ENCODE measurements at places on chromosomes 5 and 9.

- DNase-seq: no peak
These were observed 47.7 kb upstream of the ANGPTL2 start for GRCh38 chr9:127170103-127170502.

DNA sequence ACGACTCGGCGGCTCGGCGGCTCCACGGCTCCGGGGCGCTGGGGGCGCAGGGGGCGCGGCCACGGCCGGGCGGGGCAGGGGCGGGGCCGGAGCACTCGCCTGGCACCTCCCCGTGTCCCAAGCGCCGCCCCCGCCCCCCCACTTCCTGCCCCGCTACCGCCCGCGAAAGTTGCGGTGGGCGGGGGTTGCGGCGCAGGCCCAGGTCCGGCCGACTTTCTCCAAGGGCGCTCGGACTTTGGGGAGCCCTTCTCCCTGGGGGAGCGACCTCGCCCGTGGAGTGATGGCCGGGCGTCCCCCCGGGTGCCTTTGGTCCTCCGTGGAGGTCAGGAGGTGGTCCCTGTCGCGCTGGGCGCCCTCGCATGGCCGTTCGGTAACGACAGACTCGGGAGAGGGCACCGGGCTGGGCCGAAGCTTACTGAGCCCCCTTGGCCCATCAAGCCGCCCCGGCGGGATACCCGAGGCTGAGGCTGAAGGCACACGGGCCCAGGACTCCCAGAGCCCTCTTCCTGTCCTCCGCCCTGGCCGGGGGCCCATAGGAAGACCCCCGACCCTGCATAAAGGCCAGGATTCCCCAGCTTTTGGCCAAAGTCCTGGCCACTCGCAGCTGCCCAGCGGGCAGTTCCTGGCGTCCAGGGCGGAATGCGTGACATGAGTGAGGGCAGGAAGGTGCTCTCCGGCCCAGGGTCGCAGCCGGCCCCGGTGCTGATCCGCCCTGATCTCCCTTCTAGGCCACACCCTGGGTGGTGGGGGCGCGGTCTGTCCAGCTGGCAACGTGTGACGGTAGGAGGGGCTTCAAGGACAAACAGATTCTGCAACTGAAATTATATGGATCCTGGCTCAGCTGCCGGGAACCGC is 883 bp upstream of the VAV2 start:
- DNase-seq: peak; percentile 68

DNA sequence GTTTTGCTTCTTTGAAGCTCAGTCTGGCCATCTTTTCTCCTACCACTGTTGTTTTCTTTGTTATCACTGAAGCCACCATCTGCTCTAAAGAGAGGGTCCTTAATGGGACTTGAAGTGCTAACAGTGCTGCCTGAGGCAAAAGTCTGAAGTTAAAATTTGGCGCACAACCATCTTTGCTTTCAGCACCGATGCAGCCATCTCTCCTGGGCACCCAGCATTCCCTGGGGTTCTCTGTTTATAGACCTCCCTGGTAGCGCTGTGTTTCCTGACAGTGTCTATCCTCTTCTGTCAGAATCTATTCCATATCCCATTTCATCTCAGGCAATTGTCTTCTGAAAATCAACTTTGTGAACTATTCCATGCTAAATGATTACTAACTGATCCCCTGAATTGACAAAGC is 491.5 kb upstream of the MPDZ start:
- no peak for DNase-seq

DNA sequence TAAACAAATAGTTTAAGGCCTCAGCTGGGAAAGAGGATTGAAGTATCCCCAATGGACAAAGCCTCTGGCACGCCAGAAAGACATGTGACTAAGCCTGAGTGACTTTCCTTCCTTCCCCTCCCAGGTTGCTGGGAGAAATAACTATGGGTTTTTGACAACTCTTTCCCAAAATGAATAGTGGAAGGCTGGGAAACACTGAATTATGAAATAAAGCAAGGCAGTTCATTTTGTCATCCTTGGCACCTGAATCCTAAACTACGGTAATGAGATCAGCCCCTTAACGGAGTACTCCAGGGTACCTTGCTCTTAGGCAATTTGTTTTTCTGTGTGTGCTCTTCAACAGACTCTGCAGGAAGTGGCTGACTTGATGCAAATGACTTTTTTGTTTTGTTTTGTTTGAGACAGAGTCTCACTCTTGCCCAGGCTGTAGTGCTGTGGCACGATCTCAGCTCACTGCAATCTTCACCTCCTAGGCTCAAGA is 75.2 kb downstream of the LMNB1 start:
- no peak for DNase-seq

GRCh38 chr5:108661590-108662219 is 86.0 kb upstream of the FER start:
- DNase-seq: no peak

GRCh38 chr9:86082870-86083269 is 16.5 kb downstream of the GOLM1 start:
- DNase-seq: no peak

- no peak for DNase-seq
These were observed 94.2 kb upstream of the VCAN start for GRCh38 chr5:83377131-83377865.

DNA sequence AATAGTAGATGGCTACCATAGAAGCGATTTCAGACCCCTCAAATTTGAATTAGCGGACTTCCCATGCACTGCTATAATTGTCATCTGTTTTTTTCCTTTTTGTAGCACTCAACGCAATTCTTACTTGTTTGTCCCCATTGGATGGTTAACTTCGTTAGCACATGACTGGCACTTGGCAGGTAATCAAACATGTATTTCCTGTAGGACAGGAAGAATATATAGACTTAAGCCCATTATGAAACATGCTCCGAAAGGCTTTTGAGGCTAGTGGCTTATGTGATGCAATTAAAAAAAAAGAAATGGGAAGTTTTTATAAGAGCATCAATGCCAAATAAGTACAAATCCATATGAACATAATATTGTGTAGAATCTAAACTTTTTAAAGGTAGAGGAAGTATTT is 301.2 kb downstream of the PSAT1 start:
- no peak for DNase-seq

DNA sequence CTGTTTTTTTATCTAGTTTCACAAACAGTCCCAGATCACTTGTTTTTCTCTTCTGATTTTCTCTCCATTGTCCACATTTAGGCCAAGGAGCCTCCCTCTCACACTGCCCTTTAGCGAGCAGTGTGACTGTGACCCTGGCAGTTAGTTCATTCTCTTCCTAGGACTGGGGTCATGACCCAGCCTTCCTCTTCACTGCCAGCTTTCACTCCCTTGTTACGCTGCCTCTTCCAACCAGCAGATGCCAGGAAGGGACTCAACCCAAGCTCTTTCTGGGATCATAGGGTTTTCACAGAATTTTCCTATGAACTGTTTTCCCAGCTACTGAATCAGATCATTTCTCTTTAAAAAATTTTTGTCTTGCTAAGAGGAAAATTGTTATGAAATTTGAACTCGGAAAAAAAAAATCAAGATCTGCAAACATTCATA is 70.9 kb downstream of the LMNB1 start:
- DNase-seq: no peak

- peak; percentile 3 for DNase-seq
These were observed 35.5 kb upstream of the B4GALT1 start for GRCh38 chr9:33202552-33203201.

- no peak for DNase-seq
These were observed 258.4 kb upstream of the DAPK1 start for GRCh38 chr9:87239312-87239711.

DNA sequence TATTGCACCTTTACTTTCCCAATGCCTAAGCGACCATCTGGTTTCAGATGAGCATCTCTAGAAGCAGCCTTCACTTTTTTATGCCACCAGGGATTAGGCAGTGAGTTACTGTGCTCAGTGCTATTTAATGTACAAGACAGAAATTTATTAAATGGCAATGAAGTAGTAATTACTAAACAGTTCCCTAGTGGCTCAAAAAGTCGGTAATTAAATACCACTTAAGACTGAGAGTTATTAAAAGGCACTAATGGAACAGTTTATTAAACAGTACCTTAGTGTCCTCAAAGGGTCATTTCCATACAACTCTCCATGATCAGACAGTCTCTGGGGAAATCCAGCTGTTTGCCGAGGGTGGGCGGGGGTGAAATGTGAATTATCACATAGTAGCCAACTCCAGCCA is 42.3 kb downstream of the LHFPL2 start:
- DNase-seq: no peak

DNA sequence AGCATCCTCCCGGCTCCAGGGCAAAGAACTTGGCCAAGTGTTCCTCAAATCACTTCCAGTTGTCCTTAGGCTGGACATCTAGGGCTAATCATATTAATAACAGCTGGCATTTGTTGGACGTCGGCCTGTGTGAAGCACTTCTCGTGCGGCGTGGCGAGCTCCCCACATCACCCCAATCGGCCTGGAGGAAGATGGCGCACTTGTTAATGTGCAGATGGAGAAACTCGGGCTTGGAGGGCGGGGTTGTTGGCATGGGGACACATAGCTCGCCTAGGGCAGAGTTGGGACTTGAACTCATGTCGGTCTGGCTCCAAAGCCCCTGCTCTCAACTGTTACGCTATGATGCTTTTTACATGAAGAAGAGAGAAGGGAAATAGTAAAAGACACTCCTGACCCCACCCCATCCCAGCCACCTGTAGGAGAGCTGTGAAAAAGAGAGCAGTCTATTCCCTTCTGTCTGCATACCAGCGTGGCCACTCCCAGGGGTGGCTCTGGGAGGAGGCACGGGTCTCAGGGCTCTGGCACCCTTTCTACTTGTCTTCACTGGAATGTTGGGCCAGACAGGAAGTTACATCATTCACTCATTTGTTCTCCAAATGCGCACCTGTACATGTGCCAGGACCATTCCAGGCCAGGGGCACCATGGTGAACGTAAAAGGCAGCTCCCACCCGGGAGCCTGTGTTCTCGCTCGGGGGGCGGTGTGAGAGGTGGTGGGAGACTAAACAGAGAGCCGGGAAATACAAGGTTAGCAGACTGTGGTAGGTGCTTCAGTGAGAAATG is 12.8 kb upstream of the NUP214 start:
- DNase-seq: no peak

DNA sequence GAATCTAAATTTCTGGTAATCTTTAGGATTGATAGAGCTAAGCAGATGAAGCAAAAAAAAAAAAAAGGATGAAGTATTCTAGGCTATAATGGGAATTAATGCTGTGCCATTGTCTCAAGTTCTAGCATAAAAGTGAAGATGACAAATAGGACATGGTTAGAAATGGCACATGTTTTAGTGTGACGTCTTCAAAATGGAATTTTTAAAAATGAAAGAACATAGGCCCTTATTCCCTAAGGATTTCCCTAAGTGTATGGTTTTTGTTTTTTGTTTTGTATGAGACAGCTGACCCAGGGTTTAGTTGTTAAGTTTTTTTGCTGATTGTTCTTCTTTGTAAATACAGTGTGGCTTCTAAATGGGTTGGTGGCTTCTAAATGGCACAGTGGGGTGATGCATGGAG is 7.1 kb downstream of the TLE4 start:
- DNase-seq: no peak

GRCh38 chr9:92713528-92713927 is 43.6 kb upstream of the IPPK start:
- no peak for DNase-seq

DNA sequence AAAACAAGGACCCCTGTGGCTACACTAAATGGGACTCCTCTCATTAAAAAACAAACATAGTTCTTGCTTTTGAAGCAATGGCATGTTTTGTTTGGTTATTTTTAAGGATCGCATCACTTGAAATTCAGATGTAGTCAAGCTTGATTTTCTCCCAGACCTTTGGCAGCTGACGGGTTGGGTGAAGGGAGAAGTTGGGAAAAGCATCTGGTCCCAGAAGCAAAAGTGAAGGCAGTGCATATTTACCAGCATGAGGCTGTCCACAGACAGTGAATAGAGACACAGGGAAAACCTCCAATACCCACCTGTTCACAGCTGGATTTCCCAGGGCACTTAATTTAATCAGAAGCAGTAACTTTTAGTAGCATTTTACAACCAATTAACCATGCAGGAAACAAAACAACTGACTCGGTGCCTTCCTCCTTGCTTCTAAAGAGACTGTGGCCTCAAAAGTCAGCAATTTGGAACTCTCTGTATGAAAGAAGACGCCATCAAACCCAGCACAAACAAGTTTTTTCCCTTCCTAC is 245.4 kb downstream of the EBF1 start:
- DNase-seq: no peak

GRCh38 chr9:79489261-79490000 is 82.3 kb upstream of the TLE4 start:
- DNase-seq: no peak

- DNase-seq: no peak
These were observed 3.7 kb upstream of the EGR1 start for GRCh38 chr5:138461343-138462125.

- DNase-seq: no peak
These were observed 186.2 kb upstream of the GRAMD2B start for GRCh38 chr5:126236994-126237393.

DNA sequence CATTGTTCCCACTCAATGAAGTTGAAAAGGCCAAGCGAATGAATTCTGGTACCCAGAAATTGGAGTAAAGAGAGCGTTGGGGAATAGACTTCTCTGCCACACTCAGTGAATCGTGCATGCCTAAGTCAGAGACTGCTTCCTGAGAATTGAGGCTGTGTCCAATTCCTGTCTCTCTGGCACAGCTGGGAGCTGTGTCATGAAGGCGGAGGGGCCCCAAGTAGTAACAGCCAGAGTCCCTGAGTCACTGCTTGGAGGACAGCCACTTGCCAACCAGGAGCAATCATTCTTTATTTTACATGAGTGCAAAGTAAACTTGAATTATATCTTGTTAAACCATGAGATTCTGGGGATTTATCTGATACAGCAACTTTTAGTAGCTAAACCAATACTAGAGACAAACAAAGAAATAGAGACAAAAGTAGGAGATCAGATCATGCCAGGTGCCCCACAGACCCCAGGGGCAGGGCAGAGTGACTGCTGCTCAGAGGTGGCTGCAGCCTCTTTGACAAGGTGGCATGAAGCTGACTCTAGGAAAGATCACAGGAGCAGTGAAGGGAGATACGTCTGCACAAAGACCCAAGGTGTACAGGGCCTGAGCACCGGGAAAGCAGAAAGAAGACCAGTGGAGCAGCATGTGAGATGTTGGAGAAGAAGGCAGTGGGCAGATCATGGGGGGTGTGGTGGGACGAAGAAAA is 246.0 kb downstream of the GADD45G start:
- DNase-seq: no peak

DNA sequence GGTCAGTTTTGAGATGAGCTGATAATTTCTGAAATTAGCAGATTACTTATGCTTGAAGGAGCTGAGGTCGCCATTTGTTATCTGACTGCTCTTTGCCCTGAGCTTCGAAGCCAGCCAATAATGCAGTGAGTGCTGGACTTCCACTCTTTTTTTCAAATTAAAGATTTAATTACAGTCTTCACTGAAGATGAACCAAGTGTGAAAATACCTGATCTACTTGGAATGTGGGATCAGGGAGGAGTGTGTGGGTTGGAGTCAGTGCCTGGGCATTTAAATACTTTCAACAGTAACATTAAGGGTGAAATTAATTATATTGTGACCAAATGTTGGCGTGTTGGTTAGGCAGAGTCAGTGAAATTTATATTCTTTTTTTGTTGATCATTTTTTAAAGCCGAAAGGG is 23.9 kb upstream of the DMRT3 start:
- no peak for DNase-seq

- no peak for DNase-seq
These were observed 51.5 kb upstream of the UBAC1 start for GRCh38 chr9:136012651-136013050.

- no peak for DNase-seq
These were observed 86.6 kb upstream of the RANBP3L start for GRCh38 chr5:36388288-36388687.

Measured in bone marrow (tissue), 2 donors.